ENCODE measurements at places on chromosomes 4 and X. TPM values are rescaled to one million over a fixed set of nuclear protein-coding genes. Genes with fewer than 3 reads are reported as not detected.

Gene MAGEB1
- total RNA-seq, result not detected

DNA sequence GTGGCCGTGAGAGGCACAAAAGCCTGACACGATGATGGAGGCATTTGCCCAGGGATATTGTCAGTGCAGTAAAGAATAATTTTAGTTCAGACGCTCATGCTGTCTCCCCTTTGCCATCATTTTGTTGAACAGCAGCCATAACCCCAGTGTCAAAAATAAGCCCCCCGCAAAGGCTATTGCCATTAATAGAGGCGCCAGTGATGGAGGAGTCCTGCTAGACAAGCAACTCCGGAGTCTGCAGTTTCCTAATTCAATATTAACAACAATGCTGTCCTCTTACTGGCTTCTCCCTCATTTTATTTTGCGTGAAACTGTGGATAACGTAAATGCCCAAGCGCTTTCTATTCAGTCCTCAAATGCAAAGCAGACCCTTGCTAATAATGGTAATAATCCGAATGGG is 603 bp upstream of the SMS start:
- no peak for DNase-seq

- DNase-seq, result no peak
Observed at GRCh38 chrX:133674726-133675470, 259.6 kb upstream of the GPC4 start.

GRCh38 chr4:4873203-4873602 is 13.7 kb downstream of the MSX1 start:
- DNase-seq, result no peak

DNA sequence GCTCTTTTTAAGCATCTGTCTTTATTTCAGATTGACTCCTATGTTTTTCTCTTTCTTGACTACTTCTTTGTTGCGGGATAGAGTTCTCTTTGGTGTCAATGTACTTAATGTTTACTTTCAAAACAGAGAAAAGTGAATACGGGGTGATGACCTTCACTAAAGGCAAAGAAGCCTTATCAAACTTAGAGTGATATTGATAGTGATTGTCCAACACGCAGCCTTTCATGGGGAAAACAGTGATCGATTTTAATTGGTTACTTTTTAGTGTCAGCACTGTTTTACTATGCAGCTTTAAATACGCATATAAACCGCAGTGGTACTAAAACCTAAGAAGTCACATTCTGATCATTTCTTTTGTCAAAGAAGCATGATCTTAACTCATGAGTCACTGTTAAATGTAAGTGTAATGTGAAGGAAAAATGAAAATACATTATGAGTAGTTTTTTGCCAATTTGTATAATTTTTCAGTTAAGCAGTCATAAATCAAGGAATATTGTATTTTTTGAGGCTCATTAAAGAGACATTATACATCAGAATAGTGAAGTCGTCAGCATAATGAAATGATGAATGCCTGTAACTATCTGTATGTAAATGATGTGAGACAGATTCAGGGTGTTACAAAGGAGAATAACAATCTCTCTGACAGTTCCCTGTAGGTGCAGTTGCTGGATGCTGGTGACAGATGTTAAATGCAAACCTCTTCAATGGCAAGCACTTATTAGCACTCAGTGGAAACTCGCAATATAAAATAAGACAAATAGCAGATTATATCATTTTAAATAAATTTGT is 2082.8 kb upstream of the TENM3 start:
- no peak for DNase-seq

- no peak for DNase-seq
Observed at GRCh38 chr4:16820329-16820728, 78.1 kb downstream of the LDB2 start.

GRCh38 chr4:109078724-109079123 is 223.7 kb downstream of the COL25A1 start:
- DNase-seq, result no peak

All from activated naive CD4-positive, alpha-beta T cell treated with anti-CD3 and anti-CD28 coated beads for 36 hours (primary cell).